ENCODE measurements at places on chromosomes 3 and 15.

DNA sequence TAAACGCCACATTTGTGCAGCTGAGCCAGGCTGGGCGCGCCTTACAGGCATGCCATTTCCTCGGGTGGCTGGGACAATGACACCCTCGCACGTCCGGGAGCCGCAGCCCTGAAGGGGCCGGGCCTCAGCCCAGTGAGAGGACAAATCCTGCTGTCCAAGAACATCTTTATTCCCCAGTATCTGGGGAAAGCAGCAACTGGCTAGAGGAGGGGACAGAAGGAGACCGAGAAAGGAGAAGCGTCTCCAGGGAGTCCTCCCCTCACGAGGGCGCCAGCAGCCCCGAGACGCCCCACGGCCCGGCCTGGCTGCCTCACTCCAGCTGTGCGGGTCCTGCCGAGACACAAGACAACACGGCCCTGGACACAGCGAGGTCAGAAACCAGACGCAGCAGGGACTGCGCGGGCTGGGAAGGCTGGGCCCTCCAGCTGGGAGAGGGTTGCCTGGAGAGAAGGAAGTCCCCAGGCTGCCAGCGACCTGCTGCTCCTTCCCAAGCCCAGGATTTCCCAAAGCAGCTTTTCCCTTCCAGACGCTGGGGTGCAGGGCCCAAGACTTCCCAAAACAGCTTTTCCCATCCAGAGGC lies 130.2 kb downstream of the CHSY1 start:
- peak; percentile 22 for DNase-seq

- DNase-seq: no peak
Measured at GRCh38 chr3:123773681-123774431, 110.3 kb downstream of the MYLK start.

DNA sequence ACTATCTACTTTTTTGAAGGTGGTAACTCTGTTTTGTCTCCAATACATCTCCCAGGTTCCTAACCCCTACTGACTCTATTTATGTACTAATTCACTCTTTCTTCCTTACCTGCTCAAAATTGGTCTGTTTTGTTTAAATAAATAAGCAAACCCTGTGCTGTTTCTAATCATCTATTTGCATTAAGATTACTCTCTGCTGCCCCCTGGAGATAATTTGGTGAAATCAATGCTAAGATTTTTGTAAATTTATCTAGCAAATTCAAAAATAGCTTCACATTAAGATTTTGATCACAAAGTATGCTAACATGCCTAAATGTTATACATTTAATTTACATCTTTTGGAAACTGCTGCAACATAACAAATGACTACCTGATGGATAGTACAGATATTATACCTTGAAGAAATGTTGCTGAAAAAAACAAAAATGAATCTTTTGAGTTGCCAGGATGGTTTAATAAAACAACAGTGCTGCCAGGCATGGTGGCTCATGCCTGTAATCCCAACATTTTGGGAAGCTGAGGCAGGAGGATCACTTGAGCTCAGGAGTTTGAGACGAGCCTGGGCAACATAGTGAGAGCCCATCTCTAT lies 4.4 kb upstream of the CD200R1 start:
- DNase-seq: no peak

- DNase-seq: no peak
Measured at GRCh38 chr3:60573494-60573893, 677.8 kb downstream of the FHIT start.

DNA sequence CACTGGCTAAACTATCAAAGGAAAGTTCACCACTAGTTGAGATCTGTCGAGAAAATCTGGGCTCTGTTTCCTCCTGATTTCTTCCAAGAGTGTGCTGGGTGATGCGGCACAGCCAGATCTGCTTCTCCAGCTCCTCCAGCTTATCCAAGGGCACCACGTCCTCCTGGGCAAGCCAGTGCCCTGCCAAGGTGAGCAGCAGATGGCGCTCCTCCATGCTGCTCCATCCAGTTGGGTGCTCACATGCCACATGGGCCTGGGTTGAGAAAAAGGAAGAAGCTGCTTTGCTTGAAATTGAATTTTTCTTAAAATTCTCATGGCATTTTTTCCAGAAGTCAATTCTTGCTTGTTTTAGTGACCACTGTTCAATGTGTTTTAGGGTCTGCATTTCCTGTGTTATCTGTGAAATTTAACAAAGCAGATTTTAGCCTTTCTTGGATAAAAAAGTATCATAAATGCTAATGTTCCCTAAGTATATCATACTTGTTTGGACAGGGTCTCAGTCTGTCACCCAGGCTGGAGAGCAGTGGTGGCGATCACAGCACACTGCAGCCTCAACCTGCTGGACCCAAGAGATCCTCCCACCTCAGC lies 47.3 kb downstream of the EIF3J start:
- DNase-seq: no peak
